ENCODE measurements at places on chromosomes 4 and X. TPM values are rescaled to one million over a fixed set of nuclear protein-coding genes. Genes with fewer than 3 reads are reported as not detected.

DNA sequence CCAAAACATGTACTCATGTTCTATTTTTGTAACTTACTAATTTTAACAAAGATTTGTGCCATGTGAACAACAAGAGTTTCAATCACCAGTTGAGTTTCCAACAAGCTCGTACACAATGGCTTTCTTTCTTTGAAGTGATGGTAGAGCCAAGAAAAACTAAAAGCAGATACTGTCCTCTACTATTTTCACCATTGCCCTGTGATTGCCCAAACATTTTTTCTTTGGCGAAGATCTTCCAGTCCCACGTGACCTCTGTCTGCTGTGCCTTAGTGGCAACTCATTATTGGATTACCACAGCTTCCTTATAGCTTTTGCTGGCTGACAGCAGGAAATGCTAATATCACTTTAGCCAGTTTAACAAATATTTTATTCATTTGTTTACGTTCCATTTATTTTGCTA, 1147.1 kb downstream of the STIM2 start:
- H3K4me1 ChIP-seq, result no peaks in the 10 kb centered on the region
- no peaks in the 10 kb centered on the region for H3K27me3 ChIP-seq
- H3K27ac ChIP-seq, result no peak overlapping the region
- no peak for DNase-seq
- no peak overlapping the region for H3K4me3 ChIP-seq

DNA sequence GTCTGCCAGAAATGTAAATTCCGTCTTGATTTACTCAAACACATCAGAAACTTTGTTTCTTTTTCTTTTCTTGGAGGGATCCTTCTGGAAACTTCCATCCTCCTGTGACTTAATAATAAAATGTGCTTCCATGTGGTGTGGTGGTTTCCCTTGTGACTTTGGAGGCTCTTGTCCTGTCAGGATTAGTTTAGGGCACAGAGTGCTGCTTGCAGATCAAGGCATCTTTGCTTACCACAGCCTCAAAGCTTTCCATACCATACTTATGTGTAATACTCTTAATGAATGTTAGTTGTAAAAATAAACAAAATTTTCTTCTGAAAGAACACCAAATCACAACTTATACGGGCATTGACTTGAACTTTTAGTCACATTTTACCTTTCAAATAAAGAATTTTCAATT, 27.4 kb downstream of the GBA3 start:
- H3K36me3 ChIP-seq, result no peaks in the 10 kb centered on the region
- DNase-seq, result no peak
- H3K4me3 ChIP-seq, result no peak overlapping the region
- no peak overlapping the region for H3K27ac ChIP-seq
- no peaks in the 10 kb centered on the region for H3K4me1 ChIP-seq
- H3K27me3 ChIP-seq, result no peaks in the 10 kb centered on the region

The TMEM156 gene
- not detected for total RNA-seq

DNA sequence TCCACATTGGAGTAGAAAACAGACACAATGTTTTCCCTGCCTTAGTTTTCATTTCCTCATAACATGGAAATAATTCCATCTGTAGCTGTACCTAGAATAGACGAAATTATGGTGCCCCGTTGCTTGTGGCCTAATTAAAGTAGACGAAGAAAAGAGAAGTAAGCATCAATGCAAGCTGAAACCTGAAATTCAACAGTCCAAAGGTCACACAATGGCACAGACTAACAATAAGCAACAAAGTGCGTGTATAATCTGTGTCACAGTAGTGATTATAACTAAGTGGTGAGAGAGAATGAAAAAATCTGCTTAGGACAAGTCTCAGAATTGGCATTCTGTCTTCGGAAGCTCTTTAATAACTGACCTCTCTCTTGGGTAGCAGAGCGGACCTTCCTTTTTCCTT, 24.3 kb downstream of the MAGEB17 start:
- H3K4me1 ChIP-seq, result no peaks in the 10 kb centered on the region
- H3K27ac ChIP-seq, result no peak overlapping the region
- no peak overlapping the region for H3K4me3 ChIP-seq
- H3K36me3 ChIP-seq, result no peaks in the 10 kb centered on the region
- no peaks in the 10 kb centered on the region for H3K27me3 ChIP-seq

- H3K27me3 ChIP-seq, result no peaks in the 10 kb centered on the region
- H3K4me1 ChIP-seq, result no peaks in the 10 kb centered on the region
- H3K27ac ChIP-seq, result no peak overlapping the region
- no peak overlapping the region for H3K4me3 ChIP-seq
- no peaks in the 10 kb centered on the region for H3K36me3 ChIP-seq
- DNase-seq, result no peak
These were observed 248.0 kb upstream of the ADAMTS3 start for GRCh38 chr4:72817012-72817411.

- H3K36me3 ChIP-seq, result no peaks in the 10 kb centered on the region
- no peaks in the 10 kb centered on the region for H3K4me1 ChIP-seq
- H3K4me3 ChIP-seq, result no peak overlapping the region
- H3K27ac ChIP-seq, result no peak overlapping the region
- H3K27me3 ChIP-seq, result no peaks in the 10 kb centered on the region
- DNase-seq, result no peak
These were observed 43.3 kb downstream of the FGFBP1 start for GRCh38 chr4:15894921-15895916.

DNA sequence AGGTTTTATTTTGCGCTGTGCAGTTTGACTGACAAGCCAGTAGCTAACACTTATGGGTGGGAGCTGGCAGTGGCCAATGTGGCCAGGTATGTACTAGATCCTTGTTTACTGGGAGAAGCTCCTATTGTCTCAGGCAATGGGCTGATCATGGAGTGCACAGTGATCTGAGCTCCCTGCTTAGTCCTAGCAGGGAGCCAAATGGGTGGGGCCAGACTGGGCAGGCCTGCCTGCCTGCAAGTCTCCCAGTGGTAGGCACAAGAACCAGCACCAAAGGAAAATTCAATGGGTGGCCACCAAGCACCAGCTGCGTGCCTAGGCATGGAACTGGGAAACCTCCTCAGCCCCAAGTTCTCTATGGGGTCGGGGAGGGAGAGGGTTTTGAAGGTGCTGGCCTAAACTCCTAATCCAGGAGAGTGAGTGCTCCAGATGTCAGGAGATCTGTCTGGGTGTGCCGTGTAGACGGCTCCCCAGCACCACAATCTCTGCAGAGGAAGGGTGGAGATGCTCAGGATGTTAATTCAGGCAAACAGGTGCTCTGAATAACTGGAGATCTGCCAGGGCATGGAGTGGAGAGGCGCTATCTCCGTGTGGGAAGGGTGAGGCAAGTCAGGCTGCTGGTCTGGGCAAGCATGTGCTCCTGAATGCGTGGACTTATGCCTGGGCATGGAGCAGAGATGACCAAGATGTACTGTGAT, 48.2 kb downstream of the SPCS3 start:
- no peaks in the 10 kb centered on the region for H3K27me3 ChIP-seq
- no peak for DNase-seq
- H3K4me3 ChIP-seq, result no peak overlapping the region
- H3K36me3 ChIP-seq, result no peaks in the 10 kb centered on the region
- no peaks in the 10 kb centered on the region for H3K4me1 ChIP-seq
- H3K27ac ChIP-seq, result no peak overlapping the region

The VEGFC gene
- total RNA-seq, result 5.0 TPM

GRCh38 chr4:7384003-7384928, 50.5 kb downstream of the PSAPL1 start:
- H3K27ac ChIP-seq, result no peak overlapping the region
- H3K4me1 ChIP-seq, result no peaks in the 10 kb centered on the region
- peak; percentile 9 for DNase-seq
- H3K4me3 ChIP-seq, result no peak overlapping the region
- no peaks in the 10 kb centered on the region for H3K36me3 ChIP-seq

DNA sequence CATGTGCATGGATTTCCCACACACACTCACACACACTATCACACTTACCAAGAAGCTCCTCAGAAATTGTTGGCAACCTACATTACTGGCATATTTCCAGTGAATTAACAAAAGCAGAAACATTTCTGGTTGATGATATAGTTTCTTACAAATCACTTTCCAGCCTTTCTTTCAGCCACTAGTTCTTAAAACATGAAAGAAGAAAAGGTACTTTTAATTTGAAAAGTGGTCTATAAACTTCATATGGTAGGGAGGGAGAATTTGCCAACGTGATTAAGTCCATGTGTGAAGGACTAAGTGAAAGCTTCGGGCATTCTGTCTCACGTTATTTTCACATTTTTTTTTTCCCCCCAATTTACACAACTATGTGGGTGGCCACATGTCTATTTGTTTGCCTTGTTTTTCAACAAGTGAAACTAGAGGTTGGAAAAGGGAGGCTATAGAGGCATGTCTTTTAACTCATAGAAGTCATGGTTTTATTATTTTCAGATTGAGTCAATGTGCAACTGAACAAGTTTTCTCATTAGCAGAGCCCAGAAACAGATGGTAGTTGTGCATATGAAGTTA, 832.1 kb upstream of the INTU start:
- no peak overlapping the region for H3K4me3 ChIP-seq
- no peak for DNase-seq
- H3K36me3 ChIP-seq, result no peaks in the 10 kb centered on the region
- no peaks in the 10 kb centered on the region for H3K4me1 ChIP-seq
- H3K27ac ChIP-seq, result no peak overlapping the region

GRCh38 chr4:110475881-110476818, at the start of gene ENPEP:
Gene ENPEP (plus strand): TSS chr4:110476155. CDS start chr4:110476415, 260 bp downstream.
- no peak for DNase-seq
- H3K27me3 ChIP-seq, result no peaks in the 10 kb centered on the region
- H3K27ac ChIP-seq, result peak within 1 kb of the TSS; percentile 83

DNA sequence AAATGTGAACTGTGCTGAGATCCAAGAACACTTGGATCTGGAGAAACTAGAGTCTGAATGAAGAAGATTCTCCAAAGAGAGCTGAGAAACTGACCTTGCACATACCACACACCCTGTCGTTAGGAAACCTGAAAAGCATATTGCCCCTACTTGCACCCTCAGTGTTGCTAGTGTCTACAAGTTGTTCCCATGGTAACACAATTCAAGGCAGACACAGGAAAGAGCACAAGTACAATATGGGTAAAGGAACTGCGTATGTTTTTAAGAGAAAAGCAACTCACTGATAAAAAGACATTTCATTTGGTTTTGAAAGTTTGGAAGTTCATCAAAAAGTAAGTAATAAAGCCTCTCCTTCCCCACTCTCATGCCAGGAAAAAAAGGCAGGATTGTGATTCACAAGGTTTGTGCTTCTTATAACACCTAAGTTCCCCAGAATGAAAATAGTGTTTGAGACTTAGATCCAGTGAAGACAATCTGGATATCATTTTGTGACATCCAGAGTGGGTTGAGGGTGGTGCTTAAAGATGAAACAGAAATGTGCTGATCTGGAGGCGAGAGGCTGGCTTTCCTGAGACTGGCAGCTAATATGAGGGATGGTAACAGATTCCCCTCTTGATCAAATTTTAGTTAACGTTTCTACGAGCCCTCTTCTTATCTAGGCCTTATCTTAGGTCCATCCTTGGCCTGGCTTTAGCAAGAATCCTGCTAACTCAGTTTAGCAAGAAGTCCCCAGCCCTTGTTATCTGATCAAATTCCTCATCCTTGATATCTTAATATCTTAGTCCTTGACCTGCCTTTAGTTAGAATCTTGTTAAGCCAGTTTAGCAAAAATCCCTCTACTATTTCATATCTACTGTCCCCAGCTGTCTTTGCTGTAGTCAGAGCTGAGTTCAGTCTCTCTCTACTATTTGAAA, 42.3 kb downstream of the NIPAL1 start:
- no peak for DNase-seq
- H3K4me3 ChIP-seq, result no peak overlapping the region
- H3K27ac ChIP-seq, result no peak overlapping the region
- H3K27me3 ChIP-seq, result no peaks in the 10 kb centered on the region
- no peaks in the 10 kb centered on the region for H3K36me3 ChIP-seq
- H3K4me1 ChIP-seq, result no peaks in the 10 kb centered on the region

The EIF2S3 gene
- total RNA-seq, result 72.0 TPM

The F8A1 gene
- 28.7 TPM for total RNA-seq

- H3K4me1 ChIP-seq, result no peaks in the 10 kb centered on the region
- no peak overlapping the region for H3K4me3 ChIP-seq
- H3K27me3 ChIP-seq, result no peaks in the 10 kb centered on the region
- no peak for DNase-seq
- no peak overlapping the region for H3K27ac ChIP-seq
- H3K36me3 ChIP-seq, result no peaks in the 10 kb centered on the region
These were observed 77.9 kb downstream of the MFAP3L start for GRCh38 chr4:169948271-169948670.

- H3K27ac ChIP-seq, result no peak overlapping the region
- no peak for DNase-seq
- H3K4me1 ChIP-seq, result peaks cover 9% of the 10 kb centered on the region
- no peak overlapping the region for H3K4me3 ChIP-seq
- H3K36me3 ChIP-seq, result no peaks in the 10 kb centered on the region
These were observed 355.4 kb downstream of the ANK2 start for GRCh38 chr4:113404841-113405240.

DNA sequence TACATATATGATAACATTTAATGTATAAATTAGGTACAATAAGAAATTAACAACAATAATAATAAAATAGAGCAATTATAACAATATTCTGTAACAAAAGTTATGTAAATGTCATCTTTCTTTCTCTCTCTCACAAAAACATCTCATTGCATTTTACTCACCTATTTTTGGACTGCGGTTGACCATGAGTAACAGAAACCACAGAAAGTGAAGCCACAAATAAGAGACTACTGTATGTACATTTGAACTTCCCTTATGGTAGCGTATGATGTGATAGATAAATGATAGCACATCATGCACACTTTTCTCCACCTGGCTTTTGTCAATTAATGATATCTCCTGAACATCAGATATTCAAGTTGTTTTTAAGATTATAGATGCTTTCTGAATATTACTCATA, 80.5 kb downstream of the HNRNPD start:
- H3K27me3 ChIP-seq, result no peaks in the 10 kb centered on the region
- no peaks in the 10 kb centered on the region for H3K4me1 ChIP-seq
- no peak overlapping the region for H3K4me3 ChIP-seq
- DNase-seq, result no peak
- no peaks in the 10 kb centered on the region for H3K36me3 ChIP-seq

DNA sequence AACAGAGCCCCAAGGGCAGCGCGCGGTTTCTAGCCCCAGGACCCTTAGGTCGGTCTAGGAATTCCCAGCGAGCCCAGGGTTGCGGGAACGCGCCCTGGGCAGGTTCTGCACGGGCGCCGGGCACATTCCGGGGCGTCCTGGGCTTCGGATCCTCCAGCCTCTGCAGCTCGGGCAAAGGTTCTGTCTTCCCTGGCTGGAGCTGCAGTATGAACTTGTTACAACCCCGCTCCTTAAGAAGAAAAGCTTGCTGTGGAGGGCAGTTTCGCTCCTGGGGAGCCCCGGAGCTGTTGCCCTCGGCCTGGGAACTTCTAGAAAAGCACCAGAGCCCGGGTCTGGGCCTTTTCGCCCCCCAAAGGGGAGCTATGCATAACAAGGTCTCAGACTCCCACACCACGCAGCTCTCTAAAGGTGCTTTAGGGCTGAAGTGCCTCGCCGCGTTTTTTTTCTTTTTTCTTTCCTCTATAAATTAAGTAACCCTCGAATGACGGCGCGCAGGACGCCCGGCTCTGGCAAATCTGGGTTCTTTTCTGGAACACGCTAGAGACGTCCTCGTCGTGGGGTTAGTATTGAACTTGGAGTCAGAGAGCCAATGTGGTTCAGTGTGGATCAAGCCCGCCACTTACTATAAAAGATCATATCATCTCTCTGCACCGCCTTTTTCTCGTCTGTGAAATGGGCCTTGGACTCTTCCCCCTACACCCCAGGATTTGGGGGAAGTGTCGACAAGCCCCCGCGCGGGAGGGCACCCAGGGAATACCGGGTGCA, 5.7 kb downstream of the MSX1 start:
- no peaks in the 10 kb centered on the region for H3K36me3 ChIP-seq
- H3K4me1 ChIP-seq, result peaks cover 16% of the 10 kb centered on the region
- no peak overlapping the region for H3K27ac ChIP-seq
- no peak for DNase-seq
- H3K27me3 ChIP-seq, result peaks cover 96% of the 10 kb centered on the region

Measured in heart left ventricle (tissue), 16 donors.